ENCODE measurements at places on chromosomes 1 and 21. TPM values are rescaled to one million over a fixed set of nuclear protein-coding genes. Genes with fewer than 3 reads are reported as not detected.

Gene CFHR5
- not detected for total RNA-seq

Gene HSD3B2
- not detected for total RNA-seq

Gene OPRD1
- total RNA-seq, result not detected

Gene CD52
- 1,663 TPM for total RNA-seq

Gene DIRAS3
- total RNA-seq, result not detected

Gene SPRR5
- total RNA-seq, result not detected

DNA sequence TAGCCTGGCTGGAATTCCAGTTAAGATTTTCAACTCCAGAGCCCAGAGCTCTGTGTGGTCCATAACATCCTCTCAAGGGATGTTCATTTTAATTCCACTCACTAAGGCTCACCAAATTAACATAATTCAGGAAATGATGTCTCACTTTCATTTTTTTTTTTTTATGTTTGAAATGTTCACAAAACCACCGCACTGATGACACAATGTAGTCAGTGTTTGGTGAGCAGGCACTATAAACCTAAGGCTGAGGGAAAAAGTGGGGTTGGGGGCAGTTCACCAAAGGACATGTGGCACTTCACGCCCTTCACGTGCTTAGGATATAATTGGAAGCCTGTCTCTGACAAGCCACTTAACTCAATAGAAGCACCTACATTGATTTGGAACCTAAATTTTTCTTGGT lies 177.3 kb upstream of the CAMK1G start:
- H3K4me3 ChIP-seq, result no peak overlapping the region
- H3K27me3 ChIP-seq, result peaks cover 23% of the 10 kb centered on the region
- H3K27ac ChIP-seq, result no peak overlapping the region
- no peaks in the 10 kb centered on the region for H3K4me1 ChIP-seq
- no peak for DNase-seq

- H3K27ac ChIP-seq, result no peak overlapping the region
- DNase-seq, result no peak
- H3K36me3 ChIP-seq, result no peaks in the 10 kb centered on the region
- H3K27me3 ChIP-seq, result peaks cover 2% of the 10 kb centered on the region
- H3K4me3 ChIP-seq, result no peak overlapping the region
Observed at GRCh38 chr1:27203946-27204345, 30.5 kb upstream of the WDTC1 start.

DNA sequence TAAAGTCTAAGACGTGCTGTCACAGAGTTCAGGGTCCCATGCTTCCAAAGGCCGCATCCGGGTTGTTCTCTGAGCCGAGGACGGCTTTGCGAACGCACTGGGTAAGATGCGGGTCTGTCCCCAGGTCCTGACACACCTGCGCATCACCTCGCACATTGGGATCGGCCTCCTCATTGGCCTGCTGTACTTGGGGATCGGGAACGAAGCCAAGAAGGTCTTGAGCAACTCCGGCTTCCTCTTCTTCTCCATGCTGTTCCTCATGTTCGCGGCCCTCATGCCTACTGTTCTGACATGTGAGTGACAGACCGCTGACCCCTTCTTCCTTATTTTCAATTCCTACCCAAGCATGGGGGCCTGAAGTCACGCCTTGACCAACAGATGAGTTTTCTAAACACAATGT lies 25.3 kb downstream of the TFF3 start:
- peaks cover 10% of the 10 kb centered on the region for H3K36me3 ChIP-seq
- no peaks in the 10 kb centered on the region for H3K4me1 ChIP-seq
- H3K27me3 ChIP-seq, result no peaks in the 10 kb centered on the region
- no peak for DNase-seq

- H3K27me3 ChIP-seq, result no peaks in the 10 kb centered on the region
- H3K4me3 ChIP-seq, result peak overlapping the region; percentile 37
- H3K4me1 ChIP-seq, result peaks cover 9% of the 10 kb centered on the region
Observed at GRCh38 chr21:34526241-34526617, 14.2 kb upstream of the KCNE1 start.

DNA sequence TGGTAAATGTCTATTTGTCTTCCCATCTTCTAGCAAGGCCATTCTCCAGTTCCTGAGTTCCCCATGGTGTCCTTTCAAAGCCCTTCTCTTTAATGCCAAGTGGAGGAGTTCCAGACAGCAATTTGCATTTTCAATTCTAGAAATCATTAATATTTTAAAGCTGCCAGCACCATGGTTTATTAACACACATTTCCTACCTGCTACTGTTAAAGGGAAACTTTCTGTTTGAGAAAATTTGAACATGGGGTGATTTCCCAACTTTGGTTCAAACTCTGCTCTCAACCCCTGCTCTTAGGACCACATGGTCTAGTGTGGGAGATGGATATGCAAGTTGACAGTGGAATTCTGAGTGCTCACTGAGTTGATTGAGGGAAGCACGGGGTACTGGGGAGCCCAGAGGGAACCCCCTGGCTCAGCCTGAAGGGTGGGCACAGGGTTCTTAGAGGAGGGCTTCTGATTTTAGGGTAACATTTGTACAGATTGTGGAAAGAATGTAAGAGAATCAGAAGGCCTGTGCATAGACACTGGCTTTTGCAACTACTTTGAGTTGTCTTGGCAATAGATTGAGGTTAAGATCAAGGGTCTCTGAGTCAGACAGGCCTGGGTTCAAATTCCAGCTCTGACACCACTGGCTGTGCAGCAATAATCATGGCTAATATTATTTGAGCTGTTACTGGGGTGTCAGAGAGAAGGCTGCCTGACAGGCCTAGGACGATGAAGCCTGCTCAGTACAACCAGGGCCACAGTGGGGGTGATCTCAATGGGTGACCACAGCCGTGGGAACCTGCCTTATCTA lies 97.8 kb downstream of the BEND5 start:
- no peaks in the 10 kb centered on the region for H3K4me1 ChIP-seq
- no peak for DNase-seq
- no peak overlapping the region for H3K4me3 ChIP-seq
- H3K27ac ChIP-seq, result no peak overlapping the region
- H3K36me3 ChIP-seq, result no peaks in the 10 kb centered on the region
- no peaks in the 10 kb centered on the region for H3K27me3 ChIP-seq

- no peak overlapping the region for H3K27ac ChIP-seq
- H3K4me1 ChIP-seq, result no peaks in the 10 kb centered on the region
- no peak overlapping the region for H3K4me3 ChIP-seq
- no peaks in the 10 kb centered on the region for H3K27me3 ChIP-seq
- no peaks in the 10 kb centered on the region for H3K36me3 ChIP-seq
- DNase-seq, result no peak
Observed at GRCh38 chr1:217214551-217214950, 416.3 kb downstream of the GPATCH2 start.

DNA sequence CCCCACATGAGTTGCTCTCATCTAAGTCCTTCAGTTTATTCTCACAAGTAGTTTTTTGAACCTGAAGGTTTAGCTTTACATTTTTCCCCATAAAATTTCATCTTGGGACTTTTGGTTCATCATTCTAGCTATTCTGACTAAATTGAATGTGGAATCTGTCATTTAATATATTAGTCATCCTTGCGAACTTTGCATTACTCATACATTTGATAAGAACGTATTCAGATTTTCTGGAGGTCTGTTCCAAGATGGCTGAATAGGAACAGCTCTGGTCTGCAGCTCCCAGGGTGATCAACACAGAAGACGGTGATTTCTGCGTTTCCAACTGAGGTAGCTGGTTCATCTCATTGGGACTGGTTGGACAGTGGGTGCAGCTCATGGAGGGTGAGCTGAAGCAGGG lies 59.8 kb upstream of the CSF1 start:
- H3K4me3 ChIP-seq, result no peak overlapping the region
- no peaks in the 10 kb centered on the region for H3K27me3 ChIP-seq
- no peak for DNase-seq

DNA sequence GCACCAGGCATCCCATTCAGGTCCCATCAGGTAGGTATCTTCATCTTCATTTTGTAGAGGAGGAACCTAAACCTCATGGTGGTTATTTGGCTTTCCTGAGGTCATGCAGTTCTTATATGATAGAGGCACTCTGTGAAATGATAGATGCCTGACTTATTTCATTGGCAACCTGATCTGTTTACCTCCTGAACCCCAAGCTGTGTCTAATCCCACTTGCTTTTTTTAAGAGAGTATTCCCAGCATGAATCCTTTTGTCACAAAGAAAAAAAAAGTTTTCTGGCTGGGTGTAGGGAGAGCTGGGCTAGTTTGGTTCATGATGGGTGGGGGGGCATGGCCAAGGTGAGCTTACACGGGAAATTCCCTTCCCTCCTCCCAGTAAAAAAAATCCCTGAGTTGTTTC lies 154.2 kb downstream of the TENT5C start:
- H3K4me1 ChIP-seq, result peaks cover 7% of the 10 kb centered on the region
- DNase-seq, result no peak
- H3K4me3 ChIP-seq, result no peak overlapping the region
- no peaks in the 10 kb centered on the region for H3K36me3 ChIP-seq
- peaks cover 29% of the 10 kb centered on the region for H3K27me3 ChIP-seq
